Spinal cord (tissue), 10 donors: ENCODE measurements at places on chromosomes 12 and 14.

GRCh38 chr12:2023365-2023764, 19.1 kb upstream of the DCP1B start:
- DNase-seq, result no peak

- DNase-seq, result no peak
Measured at GRCh38 chr12:67813456-67813904, 164.9 kb downstream of the DYRK2 start.

- no peak for DNase-seq
Measured at GRCh38 chr14:58078068-58078467, 73.9 kb downstream of the ARMH4 start.

DNA sequence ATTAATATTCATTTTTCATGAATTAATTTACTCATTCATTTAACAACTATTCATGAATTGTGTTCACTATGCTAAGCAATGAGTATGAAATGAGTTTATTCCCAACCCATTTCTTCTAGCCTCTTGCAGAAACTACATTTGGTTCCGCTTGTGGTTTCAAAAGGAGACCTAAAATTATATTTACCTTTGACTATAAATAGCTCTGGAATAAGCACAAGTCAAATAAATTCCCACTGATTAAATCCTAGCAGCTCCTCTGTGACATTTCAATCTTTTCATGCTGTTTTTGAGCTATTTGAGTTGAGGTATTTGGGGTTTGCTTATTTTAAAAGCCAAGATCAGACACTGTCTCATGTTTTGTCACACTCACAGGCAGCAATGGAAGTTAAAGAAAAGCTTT, 46.9 kb downstream of the DUSP6 start:
- DNase-seq, result no peak

GRCh38 chr14:35631071-35631805, 97.3 kb downstream of the INSM2 start:
- DNase-seq, result no peak

DNA sequence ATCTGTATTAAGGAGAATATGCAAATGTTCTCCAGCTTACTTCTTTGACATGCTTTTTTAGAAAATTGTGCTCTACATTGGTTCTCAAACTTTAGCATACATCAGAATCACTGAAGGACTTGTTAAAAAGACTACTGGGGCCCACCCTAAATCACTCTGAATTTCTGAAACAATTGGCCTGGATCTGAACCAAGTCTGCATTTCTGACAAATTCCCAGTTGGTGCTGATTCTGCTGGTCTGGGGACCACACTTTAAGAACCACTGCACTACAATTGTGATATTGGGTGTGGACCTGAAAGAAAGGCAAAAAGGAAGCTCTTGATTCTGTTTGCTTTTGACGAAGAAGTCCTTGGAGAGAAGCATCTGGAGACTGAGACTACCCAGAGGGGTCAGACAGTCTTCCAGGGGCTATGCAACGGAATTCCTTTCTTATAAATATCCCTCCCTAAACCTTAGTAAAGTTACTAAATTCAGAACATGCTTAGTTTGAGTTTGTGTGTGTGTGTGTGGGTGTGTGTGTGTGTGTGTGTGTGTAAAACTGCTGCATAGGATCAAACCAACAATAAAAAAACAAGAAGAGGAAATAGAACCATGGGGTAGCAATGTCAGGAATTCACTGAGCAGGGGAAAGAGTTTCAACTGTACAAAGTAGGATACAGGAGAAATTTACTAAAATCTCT, 36.8 kb downstream of the EAPP start:
- DNase-seq, result no peak

- DNase-seq, result no peak
Measured at GRCh38 chr12:130186651-130187268, 24.5 kb downstream of the FZD10 start.

DNA sequence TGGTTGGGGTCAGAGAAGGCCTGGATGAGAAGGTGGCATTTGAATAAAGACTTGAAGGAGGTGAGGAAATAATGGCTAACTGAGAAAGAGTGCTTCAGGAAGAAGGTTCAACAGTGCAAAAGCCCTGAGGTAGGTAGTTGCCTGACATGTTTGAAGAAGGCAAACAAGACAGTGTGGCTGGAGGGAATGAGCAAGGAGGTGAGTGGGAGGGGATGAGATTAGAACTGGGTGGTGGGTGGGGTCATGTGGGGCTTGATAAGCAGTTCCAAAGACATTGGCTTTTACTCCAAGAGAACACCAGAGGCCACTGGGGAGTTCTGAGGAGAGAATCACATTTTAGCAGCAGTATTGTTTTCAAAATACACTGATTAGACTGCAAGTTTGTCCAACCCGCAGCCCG, 50.5 kb downstream of the HSPB8 start:
- DNase-seq, result no peak

DNA sequence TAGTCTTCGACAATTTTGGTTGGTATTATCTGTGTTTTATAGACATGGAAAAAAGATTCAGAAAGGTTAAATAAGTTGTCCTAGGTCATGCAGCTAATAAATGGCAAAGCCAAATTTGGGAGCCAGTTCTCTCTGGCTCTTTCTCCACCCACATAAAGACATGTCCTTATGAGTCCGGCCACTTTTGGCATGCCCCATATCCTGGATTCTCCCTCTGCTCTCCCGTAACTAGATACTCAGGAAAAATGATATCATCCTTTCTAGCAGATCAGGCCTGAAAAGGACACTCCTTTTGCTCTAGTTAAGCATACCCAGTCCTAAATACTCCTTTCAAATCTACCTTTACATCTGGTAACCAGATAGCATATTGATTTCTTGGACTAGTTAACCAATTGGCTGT, 64.4 kb downstream of the TTLL5 start:
- DNase-seq, result no peak

DNA sequence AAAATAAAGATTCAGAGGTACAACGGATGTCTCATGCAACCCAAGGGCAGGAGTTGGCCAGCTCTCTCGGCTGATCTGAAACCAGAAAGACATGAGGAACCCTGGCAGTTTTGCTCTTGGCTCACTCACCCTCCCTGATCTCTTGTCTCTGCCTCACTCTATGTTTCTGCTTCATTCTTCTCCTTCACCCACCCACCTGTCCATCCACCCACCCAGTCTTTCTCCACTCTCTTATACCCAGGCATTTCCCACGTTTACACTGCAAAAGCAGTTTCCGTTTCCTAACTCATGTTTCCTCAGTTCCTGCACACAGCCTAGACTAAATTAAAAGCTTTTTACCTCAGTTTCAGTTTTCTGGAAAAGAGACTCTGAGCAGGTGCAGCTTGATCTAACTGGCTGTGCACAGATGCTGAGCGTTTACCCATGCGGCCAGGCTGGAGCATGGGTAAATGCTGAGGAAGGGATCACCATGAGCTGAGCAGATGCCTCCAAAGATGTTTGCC, 157.6 kb downstream of the PRKCH start:
- no peak for DNase-seq

DNA sequence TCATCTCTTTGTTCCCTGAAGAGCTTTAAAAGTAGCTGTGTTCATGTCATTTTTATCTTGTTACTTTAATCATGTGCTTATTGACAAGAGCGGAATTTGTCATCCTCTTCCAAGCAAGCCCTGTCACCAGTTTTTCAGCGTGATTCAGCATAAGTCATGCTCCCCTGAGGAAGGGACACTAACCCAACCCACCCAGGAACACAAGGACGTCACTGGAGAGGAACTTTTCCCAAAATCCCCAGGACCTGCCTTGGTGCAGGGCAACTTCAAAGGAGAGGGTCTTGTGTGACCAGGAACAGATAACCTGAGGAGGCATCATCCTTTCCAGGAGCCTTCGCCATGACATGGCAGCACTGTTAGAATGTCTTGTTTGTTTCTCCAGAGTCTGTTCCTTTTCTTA, 107.1 kb upstream of the DIO3 start:
- DNase-seq, result no peak

DNA sequence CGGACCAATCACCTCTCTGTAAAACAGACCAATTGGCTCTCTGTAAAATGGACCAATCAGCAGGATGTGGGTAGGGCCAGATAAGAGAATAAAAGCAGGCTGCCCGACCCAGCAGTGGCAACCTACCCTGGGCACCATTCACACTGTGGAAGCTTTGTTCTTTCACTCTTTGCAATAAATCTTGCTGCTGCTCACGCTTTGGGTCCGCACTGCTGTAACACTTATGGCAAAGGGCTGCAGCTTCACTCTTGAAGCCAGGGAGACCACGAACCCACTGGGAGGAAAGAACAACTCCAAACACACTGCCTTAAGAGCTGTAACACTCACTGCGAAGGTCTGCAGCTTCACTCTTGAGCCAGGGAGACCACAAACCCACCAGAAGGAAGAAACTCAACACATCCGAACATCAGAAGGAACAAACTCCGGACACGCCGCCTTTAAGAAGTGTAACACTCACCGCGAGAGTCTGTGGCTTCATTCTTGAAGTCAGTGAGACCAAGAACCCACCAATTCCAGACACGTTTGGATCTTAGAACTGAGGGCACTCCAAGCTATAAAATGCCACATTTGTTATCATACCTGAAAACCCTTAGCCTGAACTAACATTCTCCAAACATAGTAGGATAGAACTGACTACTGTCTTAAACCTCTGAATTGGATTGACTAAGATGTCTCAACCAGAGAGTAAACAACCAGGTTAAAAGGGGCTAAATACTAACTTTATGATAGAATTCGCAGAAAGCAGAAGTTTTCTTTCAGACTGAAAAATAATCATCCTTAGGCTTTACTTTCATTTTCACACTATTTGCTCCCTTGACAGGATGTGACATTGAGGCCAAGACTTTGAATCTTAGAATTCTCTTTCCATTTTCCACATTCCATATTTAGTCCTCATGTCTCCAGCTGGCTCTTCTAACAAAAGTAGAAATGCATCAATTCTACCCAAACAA, 33.6 kb downstream of the CDKL1 start:
- no peak for DNase-seq

DNA sequence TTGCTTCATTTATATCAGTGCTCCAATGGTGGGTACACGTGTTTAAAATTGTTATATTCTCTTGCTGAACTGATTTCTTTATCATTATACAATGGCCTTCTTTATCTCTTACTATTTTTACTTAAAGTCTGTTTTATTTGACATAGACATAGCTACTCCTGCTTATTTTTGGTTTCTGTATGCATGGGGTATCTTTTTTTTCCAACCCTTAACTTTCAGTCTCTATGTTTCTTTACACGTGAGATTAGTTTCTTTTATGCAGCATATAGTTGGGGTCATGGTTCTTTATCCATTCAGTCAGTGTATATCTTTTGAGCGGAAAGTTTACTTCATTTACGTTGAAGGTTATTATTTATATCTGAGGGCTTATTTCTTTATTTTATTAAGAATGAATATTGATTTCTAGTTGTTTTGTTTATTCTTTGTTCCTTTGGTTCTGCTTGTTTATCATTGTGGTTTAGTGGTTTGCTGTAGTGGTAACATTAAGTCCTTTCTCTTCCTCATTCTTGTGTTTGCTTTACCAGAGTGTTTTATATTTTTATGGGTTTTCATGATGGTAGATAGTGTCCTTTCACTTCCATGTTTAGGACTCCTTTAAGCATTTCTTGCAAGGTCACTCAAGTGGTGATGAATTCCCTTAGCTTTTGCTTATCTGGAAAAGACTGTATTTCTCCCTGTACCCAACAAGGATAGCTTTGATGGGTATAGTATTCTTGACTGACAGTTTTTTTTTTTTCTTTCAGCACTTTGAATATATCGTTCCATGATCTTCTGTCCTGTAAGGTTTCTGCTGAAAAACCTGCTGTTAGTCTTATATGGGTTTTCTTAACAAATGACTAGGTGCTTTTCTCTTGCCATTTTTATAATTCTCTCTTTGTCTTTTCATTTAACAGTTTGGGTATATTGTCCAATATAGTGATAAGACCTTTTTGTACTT, 38.3 kb upstream of the FAR2 start:
- DNase-seq, result no peak

DNA sequence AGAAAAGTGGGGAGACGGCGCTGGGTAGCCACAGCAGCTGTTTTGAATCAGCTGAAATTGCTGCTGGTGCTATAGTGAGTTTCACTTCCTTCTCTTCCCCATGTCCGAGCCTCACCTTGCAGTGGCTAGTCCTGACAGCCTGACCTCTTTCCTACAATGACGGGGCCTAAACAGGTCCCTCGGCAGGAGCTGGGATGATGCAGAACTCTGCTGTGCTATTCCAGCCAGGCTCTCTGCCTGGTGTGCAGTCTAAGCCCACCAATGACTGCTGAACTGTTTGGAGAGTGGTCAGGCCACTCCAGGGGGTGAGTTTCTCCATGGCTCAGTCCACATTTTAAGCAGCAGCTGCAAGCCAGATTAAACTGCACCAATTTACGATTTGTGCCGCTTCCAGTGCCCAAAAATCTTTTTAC, 207.3 kb downstream of the TTC7B start:
- DNase-seq, result no peak

DNA sequence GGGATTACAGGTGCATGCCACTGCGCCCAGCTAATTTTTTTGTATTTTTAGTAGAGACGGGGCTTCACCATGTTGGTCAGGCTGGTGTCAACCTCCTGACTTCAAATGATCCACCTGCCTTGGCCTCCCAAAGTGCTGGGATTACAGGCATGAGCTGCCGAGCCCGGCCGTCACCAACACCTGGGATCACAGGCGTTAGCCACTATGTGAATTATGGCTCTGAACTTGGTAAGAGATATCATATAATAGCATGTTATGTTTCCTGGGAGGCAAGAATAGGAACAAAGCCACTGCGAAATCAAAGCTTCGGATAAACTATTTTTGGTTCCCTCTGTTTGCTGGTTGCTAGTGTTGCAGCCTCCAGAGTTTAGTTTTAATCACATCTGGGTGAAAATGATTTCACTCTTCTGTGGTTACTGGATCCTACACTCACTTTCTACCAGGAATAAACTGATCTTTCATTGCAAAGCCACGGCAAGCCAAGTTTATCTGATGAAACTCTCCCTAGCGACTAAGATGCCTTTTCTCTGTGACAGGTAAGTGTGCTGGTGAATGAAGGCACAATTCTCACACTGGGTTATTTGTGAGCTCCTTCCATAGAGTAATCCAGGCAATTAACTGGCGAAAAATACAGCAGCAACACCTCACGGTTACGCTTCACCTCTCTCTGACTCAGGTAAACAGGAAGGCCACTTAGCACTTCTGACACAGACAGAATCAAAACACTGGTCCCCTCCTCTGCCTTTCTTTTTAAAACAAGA, 16.7 kb downstream of the SNRNP35 start:
- no peak for DNase-seq

DNA sequence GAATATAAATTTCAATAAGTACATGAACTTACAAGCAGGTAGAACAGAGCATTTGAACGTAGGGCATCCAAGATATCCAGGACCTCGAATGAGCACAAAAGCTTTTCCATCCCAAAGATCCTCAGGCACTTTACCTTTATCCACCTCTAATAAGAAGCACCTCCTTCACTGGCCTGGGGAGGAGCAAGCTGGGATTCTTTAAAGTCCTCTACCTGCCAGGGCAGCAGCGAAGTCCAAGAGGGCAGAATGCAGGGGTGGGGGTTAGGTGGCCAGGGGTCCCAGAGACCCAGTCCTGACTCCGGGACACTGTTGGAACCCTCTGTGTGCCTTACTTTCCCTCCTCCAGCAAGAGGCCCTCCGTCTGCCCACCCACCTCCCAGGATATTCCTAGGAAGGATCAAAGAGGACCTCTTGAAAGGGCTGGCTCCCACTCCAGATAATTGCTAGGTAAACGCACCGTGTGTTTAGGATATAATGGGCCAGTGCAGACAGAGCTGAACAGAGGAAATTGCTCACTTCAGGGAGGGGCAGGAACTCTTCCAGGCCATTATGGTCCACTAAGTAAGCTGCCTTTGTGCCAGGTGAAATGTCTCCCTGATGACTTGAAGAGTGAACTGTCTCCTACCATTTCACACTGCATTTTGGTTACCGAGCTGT, 68.1 kb downstream of the TTC9 start:
- no peak for DNase-seq
